Glomerular endothelial cell (primary cell): ENCODE measurements at places on chromosomes 2 and 18.

- DNase-seq = no peak
Observed at GRCh38 chr2:219537657-219538488, 5.7 kb downstream of the CHPF start.

DNA sequence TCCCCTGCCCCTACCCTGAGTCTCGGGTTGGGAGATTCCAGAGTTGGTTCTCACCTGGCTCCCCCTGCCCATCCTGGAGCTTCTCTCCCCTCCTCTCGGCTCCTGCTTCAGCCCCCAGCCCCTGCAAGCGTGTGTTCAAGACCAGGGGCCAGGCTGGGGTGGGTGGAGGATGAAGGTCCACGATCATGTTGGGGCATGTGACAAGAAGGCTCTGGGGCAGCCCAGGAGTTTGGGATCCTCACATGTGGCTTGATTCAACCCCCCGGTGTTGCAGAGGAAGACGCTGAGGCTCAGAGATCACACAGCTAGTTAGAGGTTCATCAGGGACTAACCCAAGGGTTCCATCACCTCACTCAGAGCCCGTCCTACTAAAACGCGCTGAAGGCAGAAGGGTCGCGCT, 14.2 kb upstream of the TUBB6 start:
- no peak for DNase-seq

DNA sequence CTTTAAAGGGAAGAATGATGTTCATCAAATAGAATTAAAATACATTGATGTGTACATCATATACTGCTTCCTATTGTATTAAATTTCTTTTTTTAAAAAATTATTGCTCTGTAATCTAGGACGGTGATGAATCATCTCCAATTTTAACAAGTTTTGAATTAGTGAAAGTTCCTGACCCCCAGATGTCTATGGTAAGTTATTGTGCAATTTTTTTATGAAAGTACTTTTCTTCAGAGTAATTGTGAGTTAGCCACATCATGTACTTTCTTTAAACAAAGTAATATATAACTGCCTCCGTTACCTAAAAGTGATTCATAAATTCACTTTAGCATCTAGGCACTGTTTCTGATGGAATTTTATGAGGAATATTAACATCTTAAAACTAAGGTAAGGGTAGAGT, 38.1 kb downstream of the PIK3C3 start:
- no peak for DNase-seq

GRCh38 chr2:150133623-150134022, 353.8 kb downstream of the RND3 start:
- peak; percentile 97 for DNase-seq

DNA sequence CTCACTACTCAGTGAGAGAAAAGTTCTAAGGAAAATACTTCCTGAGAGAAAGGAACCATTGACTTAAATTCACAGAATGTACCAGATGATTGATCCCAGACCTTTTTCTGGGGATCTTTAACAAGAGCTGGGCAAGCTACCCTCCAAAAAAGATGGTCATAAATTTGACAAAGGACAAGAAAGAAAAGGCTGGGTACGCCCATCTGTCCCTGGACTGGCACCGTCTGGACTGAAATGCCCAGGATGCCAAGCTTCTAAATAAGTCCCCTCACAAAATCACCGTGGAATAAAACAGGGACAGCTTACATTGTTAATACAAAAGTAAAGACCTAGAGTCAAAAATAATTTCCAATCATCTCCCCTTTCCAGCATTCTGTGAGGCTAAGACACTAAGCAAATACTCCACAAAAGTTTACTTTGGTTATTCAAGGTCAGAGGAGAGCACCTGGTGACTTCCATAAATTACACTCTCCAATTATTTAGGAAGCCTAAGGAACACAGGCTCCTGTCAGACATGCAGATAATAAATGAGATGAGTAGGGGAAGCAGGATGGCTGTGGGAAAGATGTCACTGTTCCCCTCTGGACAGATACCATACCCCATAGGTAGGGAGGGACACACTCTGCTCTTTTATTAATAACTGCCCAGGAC, 69.9 kb downstream of the UXS1 start:
- DNase-seq = no peak

- no peak for DNase-seq
Observed at GRCh38 chr18:79848579-79849327, 51.0 kb downstream of the KCNG2 start.

DNA sequence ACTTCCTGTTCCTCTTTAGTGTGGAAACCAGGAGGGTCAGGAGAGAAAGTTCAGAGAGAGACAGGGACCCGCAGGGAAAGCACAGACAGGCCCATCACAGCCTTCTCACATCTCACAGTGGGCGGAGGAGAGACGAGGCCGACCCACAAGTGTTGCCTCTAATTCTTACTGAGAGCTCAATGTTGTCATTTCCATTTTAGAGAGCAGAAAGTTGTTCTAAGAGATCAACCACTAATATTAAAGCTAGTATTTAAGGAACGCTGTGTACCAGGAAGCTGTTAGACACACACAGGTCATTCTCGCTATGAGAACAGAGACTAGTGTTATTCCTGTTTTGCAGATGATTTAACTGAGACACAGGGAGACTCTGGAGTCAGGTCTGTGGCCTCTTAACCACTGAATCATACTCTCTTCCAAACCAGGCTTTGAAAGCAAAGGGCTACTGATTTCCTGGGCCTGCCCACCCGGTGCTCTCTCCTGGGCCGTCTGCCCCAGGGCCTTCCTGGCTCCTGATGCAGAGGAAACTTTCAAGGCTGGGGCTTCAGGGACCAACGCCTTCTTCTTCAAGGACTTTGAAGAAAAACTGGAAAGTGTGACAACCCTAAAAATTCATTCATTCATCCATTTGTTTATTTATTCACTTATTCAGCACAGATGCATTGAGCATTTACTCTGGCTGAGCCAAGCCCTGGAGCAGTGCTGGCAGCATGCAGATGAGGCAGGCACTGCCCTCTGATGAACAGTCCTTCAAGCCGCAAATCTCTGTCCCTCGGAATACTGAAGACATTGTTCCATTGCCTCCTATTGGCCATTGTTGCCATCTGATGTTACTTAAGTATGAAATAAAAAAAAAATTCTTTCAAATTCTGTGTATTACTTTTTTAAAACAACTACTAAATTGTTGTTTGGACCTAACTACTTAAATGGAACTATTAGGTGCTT, 37.2 kb upstream of the BIN1 start:
- DNase-seq = no peak

- no peak for DNase-seq
Observed at GRCh38 chr2:193446967-193447366, 1252.2 kb upstream of the TMEFF2 start.

DNA sequence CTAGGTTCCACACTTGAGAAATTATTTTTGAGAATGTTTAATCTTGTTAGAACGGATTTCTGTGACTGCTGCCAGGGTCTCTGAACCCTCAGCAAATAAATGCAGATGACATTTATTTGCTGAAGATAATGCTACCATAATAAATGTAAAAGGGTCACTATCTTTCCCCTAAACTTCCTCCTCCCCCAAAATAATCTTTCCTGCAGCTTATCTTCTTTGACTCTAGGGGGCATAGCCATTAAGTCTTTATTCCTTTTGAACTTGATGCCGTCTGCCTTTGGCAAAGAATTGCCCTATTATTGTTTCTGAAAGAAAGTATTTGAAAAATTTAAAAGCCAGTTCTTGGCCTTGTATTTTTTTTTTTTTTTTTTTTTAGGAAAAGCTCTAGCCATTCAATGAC, 63.6 kb upstream of the ACSL3 start:
- DNase-seq = no peak

DNA sequence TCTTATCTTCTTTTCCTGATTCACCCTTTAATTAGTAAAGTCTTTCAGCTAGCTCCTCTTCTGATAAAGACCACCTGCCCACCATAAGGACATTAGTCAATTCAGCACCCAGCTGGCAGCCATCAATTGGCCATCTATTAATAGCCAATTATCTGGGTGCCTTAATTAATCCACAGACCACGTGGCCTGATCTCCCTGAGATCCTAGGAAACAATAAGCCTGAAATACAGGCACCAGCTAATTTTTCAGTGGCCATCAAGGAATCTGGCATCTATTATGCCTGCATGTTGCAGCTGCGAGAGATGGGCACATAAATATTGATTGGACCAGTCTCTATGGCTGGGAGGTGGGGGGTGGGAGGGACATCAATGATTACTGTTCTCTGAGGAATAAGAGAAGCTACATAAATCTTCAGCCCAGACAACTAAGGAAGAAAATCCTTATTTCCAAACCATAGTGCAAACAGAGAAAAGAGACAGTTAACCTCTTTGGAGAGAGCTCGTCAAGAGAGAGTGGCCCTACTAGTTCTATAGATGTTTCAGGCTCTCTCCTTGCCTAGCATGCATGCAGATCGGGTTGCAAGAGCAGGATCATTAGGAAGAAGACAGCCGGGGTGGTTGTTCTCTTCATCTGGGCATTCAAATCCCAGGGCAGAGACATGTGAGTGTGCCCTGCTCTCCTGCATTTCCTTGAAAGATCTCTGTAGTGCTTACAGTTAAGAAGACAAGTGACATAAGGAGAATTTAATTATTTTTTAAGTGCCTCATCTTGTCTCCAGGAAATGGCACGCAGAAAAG, 8.7 kb downstream of the GALNT14 start:
- no peak for DNase-seq

GRCh38 chr18:48896875-48897511, 53.8 kb downstream of the SMAD7 start:
- DNase-seq = no peak

DNA sequence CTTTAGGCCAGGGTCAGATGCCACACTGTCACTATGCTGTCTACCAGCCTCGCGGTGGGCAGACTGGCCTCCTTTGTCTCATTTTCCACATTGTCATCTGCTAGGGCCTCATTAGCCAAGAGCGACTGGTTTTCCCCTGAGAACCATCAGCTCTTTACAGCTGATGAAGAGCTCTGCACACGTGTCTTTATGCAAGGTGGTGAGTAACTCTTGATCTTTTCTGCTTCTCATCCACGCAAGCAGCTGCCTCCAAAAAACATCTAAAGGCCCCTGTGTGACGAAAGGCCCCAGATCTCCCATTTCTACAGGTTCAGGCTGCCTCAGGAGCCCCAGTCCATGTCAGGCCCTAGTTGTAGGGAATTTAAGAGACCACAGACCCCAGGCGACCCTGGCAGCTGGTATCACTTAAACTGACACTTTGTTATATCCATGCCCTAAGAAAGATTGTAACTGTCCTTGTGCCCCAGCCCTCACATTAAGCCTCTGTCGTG, 52.9 kb downstream of the DPYSL5 start:
- no peak for DNase-seq

- no peak for DNase-seq
Observed at GRCh38 chr2:15694589-15694986, 102.9 kb downstream of the DDX1 start.

DNA sequence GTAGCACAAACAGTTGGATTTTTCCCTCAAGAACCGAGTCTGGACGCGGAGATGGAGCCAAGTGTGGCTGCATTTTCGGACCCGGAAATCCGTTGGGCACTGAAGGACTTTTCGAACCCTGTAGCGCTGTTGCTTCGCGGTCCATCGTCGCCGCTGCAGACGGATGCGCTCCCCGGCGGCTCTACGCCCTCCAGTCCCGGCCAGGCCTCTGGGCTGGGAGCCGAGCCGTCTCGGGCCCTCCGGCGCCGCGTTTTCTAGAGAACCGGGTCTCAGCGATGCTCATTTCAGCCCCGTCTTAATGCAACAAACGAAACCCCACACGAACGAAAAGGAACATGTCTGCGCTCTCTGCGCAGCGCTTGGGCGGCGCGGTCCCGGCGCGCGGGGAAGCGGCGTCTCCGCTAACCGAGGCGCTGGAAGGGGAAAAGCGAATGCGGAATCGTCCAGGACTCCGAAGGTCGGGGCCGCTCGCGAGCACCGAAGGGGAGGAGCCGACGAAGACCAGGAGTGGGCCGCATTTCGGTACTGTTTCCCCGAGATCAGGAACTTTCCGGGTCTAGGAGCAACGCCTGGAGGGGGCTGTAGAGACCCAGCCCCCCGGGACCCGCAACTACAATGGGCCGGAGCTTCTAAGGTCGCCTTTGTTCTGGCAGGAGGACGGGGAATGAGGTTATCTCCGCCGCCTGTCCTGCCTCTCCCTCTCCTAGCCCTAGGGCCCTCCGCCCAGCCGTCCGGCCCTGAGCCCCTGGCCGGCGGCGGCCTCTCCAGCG, 3.2 kb downstream of the EMX1 start:
- no peak for DNase-seq

GRCh38 chr2:120673571-120674061, 62.1 kb upstream of the GLI2 start:
- DNase-seq = no peak

GRCh38 chr2:69776886-69777785, 35.2 kb downstream of the ANXA4 start:
- DNase-seq = no peak

GRCh38 chr18:73099759-73100158, 232.0 kb upstream of the NETO1 start:
- no peak for DNase-seq

GRCh38 chr2:46230677-46231425, 66.4 kb upstream of the EPAS1 start:
- DNase-seq = no peak

GRCh38 chr2:109447251-109447661, 166.5 kb downstream of the SEPTIN10 start:
- DNase-seq = no peak

DNA sequence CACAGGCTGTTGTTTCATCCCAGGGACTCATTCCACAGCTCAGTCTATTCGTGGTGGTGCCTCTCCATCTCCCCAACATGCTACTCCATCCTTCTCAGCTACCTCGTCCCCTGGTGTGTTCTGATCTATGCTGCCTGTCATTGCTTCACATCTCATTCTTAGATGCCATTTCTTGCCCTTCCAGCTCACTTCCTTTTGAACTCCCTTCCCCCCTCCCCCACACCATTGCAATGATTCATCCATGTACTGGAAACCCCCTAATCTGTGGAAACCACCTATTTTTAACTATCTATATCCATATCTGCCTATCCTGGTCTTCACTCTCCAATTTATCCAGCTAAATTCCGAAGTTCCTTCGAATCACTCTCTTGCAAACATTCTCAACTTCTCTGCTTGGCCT, 65.7 kb upstream of the PARD3B start:
- DNase-seq = no peak

DNA sequence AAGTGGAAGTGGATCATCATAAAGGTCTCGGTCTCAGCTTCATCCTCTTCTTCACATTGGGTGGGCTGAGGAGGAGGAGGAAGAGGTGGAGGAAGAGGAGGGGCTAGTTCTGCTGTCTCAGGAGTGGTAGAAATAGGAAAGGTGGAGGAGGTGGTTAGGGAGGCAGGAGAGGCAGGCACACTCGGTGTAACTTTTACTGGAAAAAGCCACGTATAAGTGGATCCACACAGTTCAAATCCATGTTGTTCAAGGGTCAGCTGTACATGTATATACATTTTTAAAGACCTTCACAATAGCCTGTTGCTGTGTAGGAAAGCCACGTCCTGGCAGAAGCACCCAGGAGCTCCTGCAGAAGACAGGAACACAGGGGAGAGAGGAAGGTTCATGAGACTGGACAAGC, 110.3 kb upstream of the RAB12 start:
- no peak for DNase-seq

- no peak for DNase-seq
Observed at GRCh38 chr18:23998018-23998417, 16.5 kb upstream of the TTC39C start.

DNA sequence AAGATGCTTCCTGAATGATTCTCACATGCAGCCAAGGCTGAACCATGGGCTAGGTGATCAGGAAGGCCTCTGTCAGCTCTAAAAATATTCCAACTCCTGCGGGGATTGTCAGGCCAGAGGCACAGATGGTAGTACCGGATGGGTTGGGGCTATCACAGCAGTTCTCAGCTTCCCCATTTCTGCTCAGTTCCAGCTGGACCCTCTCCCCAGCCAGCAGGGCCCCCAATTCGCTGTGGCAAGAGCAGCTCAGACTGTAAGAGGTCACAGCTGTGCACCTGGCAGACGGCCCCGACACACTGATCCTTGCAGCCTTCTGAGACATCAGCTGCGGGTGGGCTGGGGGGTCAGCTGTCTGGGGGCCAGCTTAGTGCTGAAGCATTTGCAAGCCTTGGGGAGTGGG, 43.6 kb upstream of the TCF7L1 start:
- DNase-seq = no peak
